NB4 (cell line): ENCODE measurements at places on chromosomes 1 and 21.

DNA sequence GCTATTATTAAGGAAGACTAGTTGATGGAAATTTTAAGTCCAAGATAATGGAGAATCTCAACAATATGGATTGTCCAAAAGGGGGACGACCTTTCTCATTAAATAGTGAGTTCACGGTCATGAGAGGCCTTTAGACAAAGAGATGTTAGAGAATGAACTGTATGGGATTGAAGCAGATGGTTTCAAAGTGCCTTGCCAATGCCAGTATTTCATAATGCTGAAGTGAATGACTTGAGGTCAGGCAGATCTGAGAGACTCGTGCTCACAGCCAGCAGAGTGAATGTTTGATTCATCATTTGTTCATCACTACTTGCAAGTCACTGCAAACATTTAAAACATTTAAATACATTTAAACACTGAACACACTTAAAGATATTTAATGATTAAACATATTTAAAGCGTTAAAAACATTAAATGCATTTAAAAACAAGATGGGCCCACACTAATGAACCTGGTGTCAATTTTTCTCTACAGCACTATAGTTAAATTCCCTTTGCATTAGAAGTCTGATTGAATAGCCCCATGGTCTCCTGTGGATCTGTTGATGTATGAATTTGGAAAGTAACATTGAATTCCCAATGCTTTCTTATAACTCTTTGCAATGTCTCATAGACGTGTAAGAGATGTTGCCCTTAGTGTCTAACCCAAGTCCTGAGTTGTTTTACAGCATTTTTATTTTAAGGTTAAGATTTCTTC is 80.7 kb downstream of the TGFB2 start:
- no peak for DNase-seq

- no peak for DNase-seq
Measured at GRCh38 chr1:41380195-41380594, 19.0 kb downstream of the FOXO6 start.

GRCh38 chr1:24477309-24477708 is 25.3 kb upstream of the RCAN3 start:
- no peak for DNase-seq

DNA sequence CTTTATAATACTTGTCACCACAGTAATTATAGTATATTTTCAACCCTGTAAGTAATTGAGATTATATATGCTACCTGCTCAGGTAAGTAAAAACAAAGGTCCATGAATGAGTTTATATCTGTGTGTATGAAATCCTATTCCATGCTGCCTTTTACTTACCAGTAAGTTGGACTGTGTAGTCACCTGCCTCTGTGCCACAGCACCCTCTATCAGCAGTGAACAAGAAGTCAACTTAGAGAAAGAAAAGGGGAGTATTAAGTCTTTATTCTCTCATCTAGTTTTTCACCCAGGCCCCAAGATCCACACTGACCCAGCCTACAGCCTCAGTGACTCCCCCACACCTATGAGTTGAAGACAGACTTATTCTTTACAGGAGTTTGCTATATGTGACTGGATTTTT is 36.9 kb upstream of the IFI16 start:
- DNase-seq = peak; percentile 71
